ENCODE measurements at places on chromosomes 1 and 21. TPM values are rescaled to one million over a fixed set of nuclear protein-coding genes. Genes with fewer than 3 reads are reported as not detected.

The ZNF683 gene
- 0.25 TPM for total RNA-seq

The TENT5C gene
- 22.2 TPM for total RNA-seq

The OR2L13 gene
- not detected for total RNA-seq

The SRRM1 gene
- total RNA-seq: 123 TPM

The CAPN8 gene
- 56.1 TPM for total RNA-seq

DNA sequence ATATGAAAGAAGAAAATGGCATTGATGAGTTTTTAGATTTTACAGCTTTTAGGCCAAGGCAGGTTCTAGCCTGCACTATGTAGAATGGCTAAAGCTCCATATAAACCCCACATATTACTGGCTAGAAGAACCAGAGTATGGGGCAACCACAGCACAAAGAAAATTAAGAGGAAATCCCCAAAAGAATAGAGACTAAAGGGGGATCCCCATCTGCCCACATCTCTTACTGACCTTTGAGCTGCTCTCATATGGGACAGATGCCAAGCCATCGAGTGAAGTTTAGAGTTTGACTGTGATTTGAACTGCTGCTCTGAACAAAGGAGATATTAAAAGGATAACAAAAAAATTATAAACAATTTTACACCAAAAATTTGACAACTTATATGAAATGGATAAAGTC lies 102.2 kb upstream of the HAO2 start:
- H3K36me3 ChIP-seq: no peaks in the 10 kb centered on the region
- no peak overlapping the region for H3K27ac ChIP-seq
- no peaks in the 10 kb centered on the region for H3K4me1 ChIP-seq
- H3K27me3 ChIP-seq: no peaks in the 10 kb centered on the region
- no peak overlapping the region for H3K4me3 ChIP-seq
- no peak for DNase-seq

GRCh38 chr1:225914947-225915346 lies 9.1 kb downstream of the PYCR2 start:
- H3K4me1 ChIP-seq: no peaks in the 10 kb centered on the region
- DNase-seq: no peak
- no peak overlapping the region for H3K27ac ChIP-seq
- H3K36me3 ChIP-seq: peaks cover 10% of the 10 kb centered on the region
- H3K27me3 ChIP-seq: no peaks in the 10 kb centered on the region

- no peaks in the 10 kb centered on the region for H3K4me1 ChIP-seq
- H3K36me3 ChIP-seq: no peaks in the 10 kb centered on the region
- H3K4me3 ChIP-seq: peak overlapping the region; percentile 42
- DNase-seq: peak; percentile 89
- no peak overlapping the region for H3K27ac ChIP-seq
Observed at GRCh38 chr1:178341261-178341956, 155.4 kb downstream of the CLEC20A start.

GRCh38 chr1:186681121-186681520 lies 898 bp upstream of the PTGS2 start:
- DNase-seq: peak; percentile 28
- H3K36me3 ChIP-seq: no peaks in the 10 kb centered on the region

GRCh38 chr1:184959626-184960025 lies 14.7 kb downstream of the NIBAN1 start:
- no peaks in the 10 kb centered on the region for H3K36me3 ChIP-seq
- H3K4me3 ChIP-seq: no peak overlapping the region
- H3K27me3 ChIP-seq: no peaks in the 10 kb centered on the region
- no peak overlapping the region for H3K27ac ChIP-seq
- DNase-seq: no peak

- no peaks in the 10 kb centered on the region for H3K4me1 ChIP-seq
- no peak for DNase-seq
- H3K27me3 ChIP-seq: no peaks in the 10 kb centered on the region
Observed at GRCh38 chr1:107169615-107170014, 28.8 kb downstream of the NTNG1 start.

DNA sequence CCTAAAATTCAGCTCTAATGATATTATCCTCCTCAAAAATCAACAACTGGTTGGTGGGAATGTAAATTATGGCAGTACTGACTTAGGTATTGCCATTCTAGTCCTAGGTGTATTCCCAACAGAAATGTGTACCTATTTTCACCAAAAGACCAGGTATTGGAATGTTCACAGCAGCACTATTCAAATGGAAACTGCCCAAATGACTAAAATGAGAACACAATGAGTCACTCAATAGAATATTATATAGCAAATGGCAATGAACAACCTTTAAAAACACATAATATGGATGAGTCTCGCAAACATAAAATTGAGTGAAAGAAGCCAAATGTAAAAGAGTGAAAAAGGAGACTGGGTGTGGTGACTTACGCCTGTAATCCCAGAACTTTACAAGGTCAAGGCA lies 44.9 kb downstream of the GADD45A start:
- no peak for DNase-seq
- no peaks in the 10 kb centered on the region for H3K27me3 ChIP-seq
- H3K27ac ChIP-seq: no peak overlapping the region
- no peaks in the 10 kb centered on the region for H3K36me3 ChIP-seq
- H3K4me3 ChIP-seq: no peak overlapping the region
- peaks cover 2% of the 10 kb centered on the region for H3K4me1 ChIP-seq

DNA sequence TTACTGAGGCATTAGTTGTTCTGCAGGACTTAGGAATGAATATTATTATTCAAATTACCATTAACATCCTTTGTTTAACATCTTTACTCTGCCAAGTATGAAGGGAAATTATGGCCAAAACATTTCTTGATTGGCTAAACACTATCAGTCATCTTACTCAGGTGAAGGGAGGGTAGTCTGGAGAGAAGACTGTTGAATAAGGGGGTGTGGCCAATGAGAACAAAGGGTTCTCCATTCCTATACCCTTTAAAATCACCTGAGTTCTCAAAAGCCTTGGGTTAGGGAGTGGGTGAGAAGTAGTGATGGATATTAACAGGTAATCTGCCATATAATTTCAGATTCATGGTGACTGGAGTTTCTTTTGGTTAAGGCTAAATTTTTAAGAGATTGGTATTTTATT lies 19.3 kb downstream of the CRYZL1 start:
- peaks cover 2% of the 10 kb centered on the region for H3K36me3 ChIP-seq
- no peaks in the 10 kb centered on the region for H3K4me1 ChIP-seq
- no peak overlapping the region for H3K4me3 ChIP-seq
- no peak for DNase-seq
- no peaks in the 10 kb centered on the region for H3K27me3 ChIP-seq

DNA sequence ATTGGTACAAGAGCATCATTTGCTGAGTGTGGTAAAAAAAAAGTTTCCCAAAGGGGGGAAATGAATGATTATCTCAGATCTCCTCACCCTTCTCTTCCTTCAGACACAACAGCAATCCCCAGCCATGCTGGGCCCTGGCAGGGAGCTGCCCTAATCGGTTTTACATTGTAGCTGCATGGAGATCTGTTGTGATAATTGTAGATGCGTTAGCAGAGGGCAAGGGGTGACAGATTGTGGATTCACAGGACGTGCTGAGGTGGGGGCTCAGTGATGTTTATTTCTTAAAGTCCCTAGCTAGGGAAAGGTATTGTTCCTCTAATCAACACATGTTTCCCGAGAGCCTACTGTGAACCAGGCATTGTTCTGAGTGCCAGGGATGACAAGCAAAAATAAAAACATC lies 304.1 kb downstream of the PBX1 start:
- no peaks in the 10 kb centered on the region for H3K36me3 ChIP-seq
- H3K4me1 ChIP-seq: no peaks in the 10 kb centered on the region
- DNase-seq: no peak
- H3K27ac ChIP-seq: no peak overlapping the region

DNA sequence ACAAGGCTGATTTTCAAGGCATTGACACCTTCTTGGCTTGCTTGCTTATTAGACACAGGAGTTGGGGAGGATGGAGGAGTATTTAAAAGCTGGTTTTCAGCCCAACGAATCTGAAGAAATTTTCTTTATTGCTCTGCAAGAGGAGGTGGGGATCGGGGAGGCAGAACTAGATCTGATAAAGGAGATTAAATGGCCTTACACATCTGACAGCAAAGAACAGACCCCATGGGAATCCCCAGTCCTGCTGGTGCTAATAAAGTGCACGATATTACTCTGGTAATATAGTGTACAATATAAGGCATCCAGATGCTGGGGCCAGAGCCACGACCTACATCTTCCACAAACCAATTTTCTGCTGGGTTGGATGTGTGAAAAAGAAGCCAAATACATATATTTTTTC lies 323.0 kb downstream of the OMA1 start:
- no peaks in the 10 kb centered on the region for H3K36me3 ChIP-seq
- no peaks in the 10 kb centered on the region for H3K4me1 ChIP-seq
- H3K27ac ChIP-seq: no peak overlapping the region
- DNase-seq: no peak
- no peaks in the 10 kb centered on the region for H3K27me3 ChIP-seq

GRCh38 chr1:100053727-100054126 lies 79.0 kb downstream of the SASS6 start:
- H3K36me3 ChIP-seq: no peaks in the 10 kb centered on the region
- no peak overlapping the region for H3K27ac ChIP-seq
- no peaks in the 10 kb centered on the region for H3K27me3 ChIP-seq
- no peaks in the 10 kb centered on the region for H3K4me1 ChIP-seq

All from kidney (tissue), 22 donors.